Fibroblast of skin of left quadriceps (primary cell): ENCODE measurements at places on chromosomes 1 and 21.

DNA sequence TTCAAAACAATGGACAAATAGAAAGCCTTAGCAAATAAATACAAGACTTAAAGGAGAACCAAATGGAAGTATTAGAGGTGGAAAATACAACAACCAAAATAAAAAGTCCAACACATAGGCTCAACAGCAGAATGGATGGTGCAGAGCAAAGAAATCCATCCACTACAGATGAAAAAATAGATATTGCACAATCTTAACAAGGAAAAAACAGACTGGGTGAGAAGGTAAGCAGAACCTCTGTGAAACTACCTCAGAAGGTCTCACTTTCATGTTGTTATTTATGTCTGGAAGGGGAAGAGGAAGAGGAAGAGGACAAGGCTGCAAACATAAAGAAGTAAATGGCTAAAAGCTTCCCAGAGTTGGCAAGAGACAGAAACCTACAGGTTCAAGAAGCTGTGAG lies 158.7 kb upstream of the NBPF11 start:
- no peak for DNase-seq

- DNase-seq, result peak; percentile 96
Measured at GRCh38 chr1:119080586-119080985, 59.9 kb downstream of the WARS2 start.

- DNase-seq, result no peak
Measured at GRCh38 chr1:162088281-162088969, 18.9 kb downstream of the NOS1AP start.

DNA sequence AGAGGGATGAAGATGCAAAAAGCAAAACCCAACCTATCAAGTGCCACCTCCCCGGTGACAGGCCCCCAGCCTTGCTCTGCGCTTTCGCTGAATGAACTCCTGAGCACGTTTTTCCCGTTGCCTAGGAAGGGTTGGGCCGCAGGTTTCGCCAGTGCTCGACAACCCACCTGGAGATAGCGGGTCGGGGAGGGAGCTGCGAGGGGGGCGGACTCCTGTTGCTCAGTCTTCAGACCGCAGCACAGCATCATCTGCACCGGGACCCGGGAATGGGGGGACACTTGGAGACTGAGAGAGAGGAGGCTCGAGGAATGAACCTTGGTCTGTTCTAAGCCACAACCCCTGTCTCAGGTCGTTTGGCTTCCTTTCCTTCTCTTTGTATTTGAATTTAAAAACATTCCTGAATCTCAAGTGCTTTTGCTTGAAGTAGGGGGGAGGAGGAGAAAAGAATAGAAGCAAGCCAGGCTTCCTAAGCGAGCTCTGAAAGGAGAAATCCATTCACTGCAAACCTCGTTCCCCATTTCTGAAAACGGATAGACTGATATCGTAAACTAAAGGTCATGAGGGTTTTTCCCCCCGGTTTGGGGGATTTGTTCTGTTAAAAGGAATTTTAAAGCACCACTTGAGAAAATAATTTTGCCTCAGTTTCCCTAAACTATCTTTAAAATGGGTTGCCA lies 1.2 kb downstream of the AK5 start:
- DNase-seq, result no peak

- DNase-seq, result no peak
Measured at GRCh38 chr1:182415789-182416188, 15.3 kb upstream of the TEDDM1 start.

DNA sequence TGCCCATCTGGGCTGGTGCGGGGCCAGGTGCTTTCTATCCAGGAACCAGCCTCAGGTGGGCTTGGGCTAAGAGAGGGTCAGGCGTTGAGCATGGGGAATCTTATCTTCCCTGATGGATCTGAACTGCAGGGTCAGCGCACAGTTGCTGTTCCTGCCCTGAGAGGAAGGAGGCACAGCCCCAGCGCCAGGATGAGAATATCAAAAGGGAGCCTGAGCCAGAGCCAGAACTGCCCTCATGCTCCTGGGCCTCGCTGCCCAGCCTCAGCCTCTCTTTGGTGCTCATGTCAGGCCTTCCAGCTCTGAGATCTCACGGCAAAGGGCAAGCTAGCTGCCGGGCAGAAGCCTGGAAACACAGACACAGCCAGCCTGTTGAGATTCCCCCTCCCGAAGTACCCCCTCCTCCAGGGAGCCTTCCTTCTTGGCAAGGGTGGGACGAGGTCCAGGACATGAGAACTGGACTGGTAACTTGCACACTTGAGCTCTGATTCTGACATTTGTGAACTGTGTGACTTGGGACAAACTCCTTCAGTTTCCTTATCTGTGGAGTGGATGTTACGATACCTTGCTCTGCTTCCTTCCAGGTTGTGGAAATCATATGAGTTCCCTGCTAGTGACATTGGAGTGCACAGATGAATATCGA lies 1.2 kb upstream of the LAD1 start:
- no peak for DNase-seq

- DNase-seq, result no peak
Measured at GRCh38 chr1:154115180-154115579, 39.7 kb downstream of the NUP210L start.

DNA sequence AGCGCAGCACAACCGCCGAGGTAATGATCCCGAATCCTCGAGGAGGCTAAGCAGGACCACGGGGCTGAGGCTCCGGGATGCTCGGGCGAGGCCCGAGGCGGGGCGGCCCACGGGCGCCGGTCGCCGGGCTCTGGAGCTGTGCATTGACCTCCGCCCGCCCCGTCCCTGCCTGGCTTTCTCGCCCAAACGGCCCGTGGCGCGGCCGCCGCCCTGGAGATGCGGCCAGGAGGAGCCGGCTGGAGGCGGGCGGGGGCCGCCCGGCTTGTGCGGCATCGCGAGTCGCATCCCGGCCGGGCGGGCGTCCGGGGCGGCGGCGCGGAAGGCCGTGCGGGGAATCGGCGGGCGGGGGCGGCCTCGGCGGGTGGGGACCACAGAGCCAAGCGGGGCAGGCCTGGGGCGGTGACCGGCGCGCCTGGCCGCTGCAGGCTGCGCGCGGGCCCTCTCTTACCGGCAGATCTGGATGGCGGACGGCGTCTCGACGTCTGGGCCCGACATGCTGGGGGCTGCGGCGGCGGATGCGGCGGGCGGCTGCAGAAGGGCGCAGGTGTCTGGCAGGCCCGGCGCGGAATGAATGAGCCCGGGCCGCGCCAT lies 663 bp downstream of the ACOT7 start:
- DNase-seq, result no peak

DNA sequence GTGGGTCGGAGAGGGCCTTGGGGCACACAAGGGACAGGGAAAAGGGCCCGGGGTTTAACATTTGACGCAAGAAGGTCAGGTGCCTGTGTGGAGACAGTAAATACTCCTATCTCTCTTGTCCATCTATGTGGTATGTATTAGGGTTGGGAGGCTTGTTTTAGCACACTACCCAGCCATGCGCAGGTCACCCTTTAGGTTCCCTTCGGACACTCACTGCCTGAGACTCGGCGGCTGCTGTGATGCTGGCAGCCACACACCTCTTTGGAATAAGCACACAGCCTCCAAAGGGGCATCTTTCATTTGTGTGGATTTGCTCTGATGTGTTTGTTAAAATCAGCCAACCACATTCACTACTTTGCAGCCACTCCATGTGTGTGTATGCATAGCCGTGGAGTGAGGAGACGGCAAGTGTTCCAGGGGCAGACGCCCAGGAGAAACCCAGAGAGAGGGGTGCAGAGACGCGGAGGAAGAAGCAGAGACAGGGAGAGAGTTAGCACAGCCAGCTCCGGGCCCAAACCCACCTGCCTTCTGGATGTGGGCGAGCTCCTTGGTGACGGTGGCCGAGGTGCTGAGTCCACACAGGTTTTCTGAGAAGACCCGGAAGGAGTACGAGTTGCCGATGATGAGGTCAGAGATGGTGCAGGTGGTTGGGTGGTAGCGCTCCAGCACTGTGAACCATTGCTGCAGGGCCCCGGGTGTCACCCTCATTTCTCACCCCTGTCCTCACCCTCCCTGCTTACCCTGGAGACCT lies 5.7 kb downstream of the MYBPH start:
- no peak for DNase-seq

GRCh38 chr1:231665101-231665500 lies 38.5 kb downstream of the DISC1 start:
- no peak for DNase-seq

GRCh38 chr1:184051138-184051484 lies 419 bp upstream of the TSEN15 start:
- no peak for DNase-seq

DNA sequence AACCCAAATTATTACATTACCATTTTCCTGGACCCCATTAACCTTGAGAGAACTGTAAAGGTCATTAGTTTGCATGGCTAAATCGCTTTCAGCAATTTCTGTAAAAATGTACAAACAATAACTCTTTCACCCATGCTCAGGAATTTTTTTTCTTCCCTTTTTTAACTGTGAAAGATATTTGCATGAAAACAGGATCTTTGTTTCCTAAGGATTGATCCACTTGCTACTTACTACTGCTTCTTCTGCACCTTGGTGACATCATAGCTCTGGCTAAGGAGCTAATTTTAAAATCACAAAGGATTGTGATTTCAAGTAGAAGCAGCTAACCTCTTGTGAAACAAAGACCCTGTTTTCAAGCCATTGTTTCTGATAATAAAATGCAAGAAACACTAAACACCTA lies 274.6 kb upstream of the ESRRG start:
- DNase-seq, result no peak

DNA sequence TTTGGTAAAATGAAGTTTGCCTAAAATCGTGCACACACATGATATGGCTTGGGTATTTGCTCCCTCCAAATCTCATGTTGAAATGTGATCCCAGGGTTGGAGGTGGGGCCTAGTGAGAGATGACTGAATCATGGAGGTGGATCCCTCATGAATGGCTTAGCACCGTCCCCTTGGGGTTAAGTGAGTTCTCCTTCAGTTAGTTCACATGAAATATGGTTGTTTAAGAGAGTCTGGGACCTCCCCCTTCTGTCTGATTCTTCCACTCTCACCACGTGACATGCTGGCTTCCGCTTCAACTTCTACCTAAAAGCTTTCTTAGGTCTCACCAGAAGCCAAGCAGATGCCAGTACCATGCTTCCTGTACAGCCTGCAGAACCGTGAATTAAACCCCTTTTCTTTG lies 58.4 kb downstream of the SIPA1L2 start:
- DNase-seq, result no peak

- DNase-seq, result no peak
Measured at GRCh38 chr21:14987370-14988170, 77.2 kb downstream of the NRIP1 start.

GRCh38 chr21:42669041-42669440 lies 15.6 kb downstream of the PDE9A start:
- no peak for DNase-seq

- DNase-seq, result no peak
Measured at GRCh38 chr1:1373051-1373814, 1.8 kb downstream of the AURKAIP1 start.

- DNase-seq, result peak; percentile 68
Measured at GRCh38 chr1:234893725-234894630, 234.7 kb downstream of the TOMM20 start.

DNA sequence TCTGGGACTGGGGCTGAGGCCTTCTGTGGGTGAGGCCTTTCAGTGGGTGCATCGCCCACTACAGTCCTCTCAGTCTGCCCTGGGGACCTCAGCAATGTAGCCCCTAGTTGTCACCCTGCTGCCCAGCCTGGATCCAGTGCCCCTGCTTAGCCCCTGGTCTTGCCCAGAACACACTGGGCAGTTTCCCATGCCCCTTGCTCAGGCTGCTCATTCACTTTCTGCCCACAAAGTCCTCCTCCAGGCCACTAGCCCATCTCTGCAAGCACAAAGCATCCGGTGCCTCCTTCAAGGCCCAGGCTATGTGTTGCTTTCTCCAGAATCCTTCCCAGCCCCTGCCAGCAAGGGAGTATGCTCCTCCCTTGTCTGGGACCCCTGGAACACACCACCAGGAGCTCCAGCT lies 5.4 kb upstream of the ADORA1 start:
- DNase-seq, result no peak
